Upper lobe of left lung (tissue), 6 donors: ENCODE measurements at places on chromosomes 2 and 18. TPM values are rescaled to one million over a fixed set of nuclear protein-coding genes. Genes with fewer than 3 reads are reported as not detected.

CD226 gene
- 16.1 TPM for total RNA-seq

GRCh38 chr18:28767727-28768211 lies 590.8 kb upstream of the CDH2 start:
- no peak for DNase-seq

TSPYL6 gene
- not detected for total RNA-seq

GRCh38 chr2:88815697-88816096 lies 124.2 kb downstream of the RPIA start:
- DNase-seq: no peak

ELOA2 gene
- not detected for total RNA-seq

- DNase-seq: no peak
These were observed 20.8 kb downstream of the FAM171B start for GRCh38 chr2:186714611-186715010.

- DNase-seq: no peak
These were observed 241.3 kb downstream of the PAX3 start for GRCh38 chr2:222057347-222058073.

DNA sequence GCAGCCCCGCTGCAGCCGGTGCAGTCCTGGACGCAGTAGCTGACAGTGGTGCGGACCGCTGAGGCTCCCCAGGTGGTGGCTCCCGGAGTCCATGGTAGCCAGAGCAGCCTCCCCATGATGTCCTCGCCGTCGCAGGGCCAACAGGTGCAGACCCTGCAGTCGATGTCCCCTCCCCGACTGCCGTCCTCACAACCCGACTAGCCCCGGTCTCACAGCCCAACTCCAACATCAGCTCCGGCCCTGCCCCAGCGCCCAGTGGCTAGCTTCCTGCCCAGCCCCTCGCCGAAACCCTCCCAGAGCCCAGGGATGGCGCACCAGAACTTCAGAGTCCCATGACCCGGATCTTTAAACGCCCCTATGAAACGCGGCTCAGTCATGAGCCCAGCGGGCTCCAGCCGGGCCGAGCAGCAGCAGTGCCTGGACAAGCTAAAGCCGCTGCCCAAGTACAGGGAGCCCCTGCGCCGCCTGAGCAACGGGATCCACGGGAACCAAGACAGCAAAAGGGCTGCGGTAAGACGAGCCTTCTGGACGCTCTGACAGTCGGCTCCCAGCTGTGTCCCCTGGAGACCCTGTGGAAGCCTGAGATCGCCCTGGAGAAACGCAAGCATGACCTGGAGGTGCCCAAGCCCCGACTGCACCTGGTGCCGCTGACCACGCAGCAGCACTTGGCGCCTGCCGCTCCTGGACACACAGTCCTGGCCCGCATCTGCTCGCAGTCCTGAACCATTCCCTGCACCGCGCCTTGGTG lies 53.8 kb upstream of the TUBA3E start:
- peak; percentile 75 for DNase-seq

DNA sequence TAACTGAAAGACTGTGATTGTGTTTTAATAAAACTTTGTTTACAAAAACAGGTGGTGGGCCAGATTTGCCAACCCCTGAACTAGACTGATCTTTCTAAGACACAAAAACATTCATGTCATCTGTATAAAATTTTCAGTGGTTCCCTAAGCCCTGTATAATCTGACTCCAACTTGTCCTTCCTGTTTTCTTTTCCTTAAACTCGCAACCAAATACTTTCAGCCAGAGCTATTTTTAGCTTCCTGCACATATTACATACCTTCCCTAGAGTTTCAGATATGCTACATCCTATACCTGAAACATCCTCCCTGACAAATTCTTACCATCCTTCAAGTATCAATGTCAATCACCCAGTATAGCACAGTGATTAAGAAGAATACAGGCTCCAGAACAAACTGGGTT lies 4.8 kb downstream of the GCFC2 start:
- DNase-seq: no peak

XDH gene
- not detected for total RNA-seq

GRCh38 chr2:164784376-164784775 lies 57.2 kb downstream of the COBLL1 start:
- DNase-seq: no peak

- DNase-seq: no peak
These were observed 156.8 kb downstream of the STK39 start for GRCh38 chr2:168090366-168091135.

GRCh38 chr2:31318361-31319336 lies 84.7 kb downstream of the EHD3 start:
- DNase-seq: peak; percentile 49

- no peak for DNase-seq
These were observed 443.9 kb upstream of the VRK2 start for GRCh38 chr2:57602733-57603132.

DNA sequence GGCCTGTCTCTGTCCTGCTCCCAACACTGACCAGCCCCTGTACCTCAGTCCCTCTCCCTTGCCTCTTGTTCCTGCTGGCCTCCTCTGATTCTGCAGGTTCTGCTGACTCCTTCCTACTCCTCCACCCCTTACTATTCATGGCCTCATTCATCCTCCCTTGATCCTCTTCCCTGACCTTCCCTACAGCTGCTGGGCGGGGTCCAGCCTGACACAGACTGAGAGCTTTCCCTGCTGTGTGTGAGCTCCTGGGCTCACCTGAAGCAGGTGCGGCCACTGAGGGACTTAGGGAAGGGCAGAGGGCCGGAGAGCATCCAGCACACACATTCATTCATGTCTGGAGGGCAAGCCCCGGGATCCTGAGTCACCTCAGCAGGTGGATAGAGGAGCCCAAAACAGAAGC lies 185.6 kb downstream of the CTIF start:
- no peak for DNase-seq

DNA sequence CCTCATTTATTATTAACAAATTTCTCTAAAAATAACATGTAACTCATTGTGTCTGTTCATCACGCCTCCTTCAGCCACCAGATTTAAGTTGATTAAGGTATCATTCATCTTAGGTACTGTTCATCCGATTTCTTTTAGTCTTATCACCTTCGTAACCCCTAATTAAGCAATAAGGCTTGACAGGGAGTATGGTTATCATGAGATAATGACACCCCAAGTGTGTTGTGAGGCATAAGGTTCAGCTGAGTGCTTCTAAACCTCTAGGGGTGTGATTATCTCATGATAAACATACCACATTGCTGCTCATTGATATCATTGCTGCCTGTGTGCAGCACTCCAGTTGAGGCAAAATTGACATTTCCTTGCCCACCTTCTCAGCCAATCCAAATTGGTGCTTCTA lies 158.9 kb upstream of the BOD1L2 start:
- DNase-seq: no peak

UGT1A7 gene
- not detected for total RNA-seq

GRCh38 chr2:190119923-190120590 lies 57.5 kb upstream of the MSTN start:
- peak; percentile 17 for DNase-seq

GRCh38 chr2:24334245-24334633 lies 26.1 kb downstream of the ITSN2 start:
- peak; percentile 56 for DNase-seq

- DNase-seq: no peak
These were observed 177.6 kb downstream of the MTX2 start for GRCh38 chr2:176446718-176447414.

DNA sequence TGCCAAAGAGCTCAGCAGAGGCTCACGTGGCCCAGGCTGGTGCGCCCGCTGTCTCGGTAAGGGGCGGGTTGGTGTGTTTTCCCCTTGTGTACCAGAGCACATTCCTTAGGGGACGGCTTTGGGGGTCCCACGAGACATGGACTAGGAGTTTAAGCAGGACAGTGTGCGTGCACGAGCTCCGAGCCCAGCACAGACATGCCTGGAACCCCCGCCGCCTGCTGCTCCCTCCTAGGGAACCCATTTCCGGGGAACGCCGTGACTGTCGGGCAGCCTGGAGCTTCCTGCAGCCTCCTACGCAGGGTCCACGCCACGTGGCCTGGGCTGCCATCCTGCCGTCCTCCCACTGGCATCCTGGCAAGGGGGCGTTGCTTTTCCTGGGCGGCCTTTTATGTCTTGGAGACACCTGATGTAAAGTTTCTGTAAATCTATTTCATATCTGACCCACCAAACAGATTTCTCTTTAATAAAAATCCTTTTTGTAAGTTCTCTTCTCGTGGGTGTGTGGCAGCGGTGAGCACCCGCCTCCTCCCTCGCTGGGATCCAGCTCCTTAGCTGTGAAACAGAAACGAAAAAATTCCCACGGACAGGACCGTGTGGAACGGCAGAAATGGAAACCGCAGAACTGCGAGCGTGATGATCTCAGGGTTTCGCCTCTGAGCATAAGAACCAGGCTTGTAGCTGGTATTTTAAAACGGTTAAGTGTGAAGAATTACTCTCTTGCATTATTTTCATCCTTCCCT lies 43.5 kb upstream of the KCNG2 start:
- peak; percentile 17 for DNase-seq

DNA sequence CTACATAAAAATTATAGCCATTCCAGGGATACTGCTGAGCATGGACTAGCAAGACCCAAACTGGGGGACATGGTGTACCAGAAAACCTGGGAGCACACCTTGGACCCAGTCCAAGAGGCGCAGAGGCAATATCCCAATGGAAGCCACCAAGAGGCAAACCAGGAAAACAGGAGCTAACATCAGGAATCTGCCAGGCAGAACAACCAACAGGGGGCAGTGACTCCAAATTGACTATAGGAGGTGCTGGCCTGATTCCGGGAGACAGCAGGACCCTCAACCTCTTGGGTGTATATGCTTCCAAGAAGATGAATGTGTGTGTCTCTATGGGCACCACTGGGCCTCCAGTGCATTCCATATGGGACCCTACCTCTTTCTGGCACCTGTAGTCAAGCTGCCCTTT lies 172.7 kb upstream of the ARL4C start:
- no peak for DNase-seq

DNA sequence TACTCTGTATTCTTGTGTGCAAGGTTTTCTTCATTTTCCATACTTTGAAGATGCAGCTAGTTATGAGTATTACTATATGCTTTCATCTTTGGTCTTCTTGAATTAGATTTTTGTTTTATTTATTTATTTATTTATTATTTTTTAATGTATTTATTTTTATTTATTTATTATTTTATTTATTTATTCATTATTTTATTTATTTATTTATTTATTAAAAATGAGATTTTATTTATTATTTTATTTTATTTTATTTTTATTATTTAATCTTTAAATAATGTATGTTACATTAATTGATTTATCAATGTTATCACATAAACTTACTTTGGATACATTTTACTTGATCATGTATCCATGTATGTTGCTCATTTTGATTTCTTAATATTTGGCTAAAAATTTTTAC lies 132.3 kb upstream of the GALNT13 start:
- no peak for DNase-seq

FAM237A gene
- total RNA-seq: not detected

DLGAP1 gene
- 2.1 TPM for total RNA-seq

NRP2 gene
- 78.6 TPM for total RNA-seq

- no peak for DNase-seq
These were observed 3.6 kb downstream of the WDR43 start for GRCh38 chr2:28898048-28898447.

DNA sequence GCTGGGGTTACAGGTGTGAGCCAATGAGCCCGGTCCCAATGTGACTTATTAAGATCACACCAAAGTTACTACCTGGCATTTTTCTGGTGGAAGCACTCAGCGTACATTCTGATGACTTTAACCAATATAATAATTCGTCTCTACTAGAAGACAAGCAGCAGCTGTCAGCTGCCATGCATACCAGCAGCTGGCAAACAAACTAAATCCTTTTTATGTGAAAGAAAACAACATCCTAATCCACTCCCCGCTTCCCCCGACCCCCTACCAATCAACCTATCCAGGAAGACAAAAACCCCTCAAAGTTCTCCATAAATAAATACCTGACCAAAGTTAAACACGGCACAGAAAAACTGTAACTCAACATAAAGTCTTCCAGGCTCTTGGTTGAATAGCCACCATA lies 42.1 kb downstream of the GPR155 start:
- DNase-seq: no peak

- no peak for DNase-seq
These were observed 5.6 kb downstream of the TANK start for GRCh38 chr2:161165811-161166210.

LMAN1 gene
- total RNA-seq: 66.4 TPM

DNA sequence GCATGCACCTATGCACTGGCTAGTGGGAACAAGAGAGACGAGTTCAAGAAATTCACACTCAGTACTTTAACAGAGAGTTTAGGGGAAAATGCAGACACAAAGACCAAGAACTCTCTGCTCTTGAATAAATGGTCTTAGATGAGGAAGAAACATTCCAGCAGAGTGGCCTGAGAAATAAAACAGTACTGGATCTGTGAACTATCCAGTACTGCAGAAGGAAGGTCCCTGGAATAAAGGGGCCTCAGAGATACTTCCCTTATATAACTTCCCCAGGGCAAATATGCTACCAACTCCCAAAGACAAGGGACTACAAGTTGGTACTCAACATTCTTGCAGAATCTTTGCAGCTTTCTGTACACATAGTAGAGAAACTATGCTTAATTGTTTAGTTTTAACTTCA lies 70.9 kb upstream of the ARL5A start:
- DNase-seq: no peak

IL1R2 gene
- total RNA-seq: 73.3 TPM

LIMS3 gene
- total RNA-seq: 2.0 TPM

DNA sequence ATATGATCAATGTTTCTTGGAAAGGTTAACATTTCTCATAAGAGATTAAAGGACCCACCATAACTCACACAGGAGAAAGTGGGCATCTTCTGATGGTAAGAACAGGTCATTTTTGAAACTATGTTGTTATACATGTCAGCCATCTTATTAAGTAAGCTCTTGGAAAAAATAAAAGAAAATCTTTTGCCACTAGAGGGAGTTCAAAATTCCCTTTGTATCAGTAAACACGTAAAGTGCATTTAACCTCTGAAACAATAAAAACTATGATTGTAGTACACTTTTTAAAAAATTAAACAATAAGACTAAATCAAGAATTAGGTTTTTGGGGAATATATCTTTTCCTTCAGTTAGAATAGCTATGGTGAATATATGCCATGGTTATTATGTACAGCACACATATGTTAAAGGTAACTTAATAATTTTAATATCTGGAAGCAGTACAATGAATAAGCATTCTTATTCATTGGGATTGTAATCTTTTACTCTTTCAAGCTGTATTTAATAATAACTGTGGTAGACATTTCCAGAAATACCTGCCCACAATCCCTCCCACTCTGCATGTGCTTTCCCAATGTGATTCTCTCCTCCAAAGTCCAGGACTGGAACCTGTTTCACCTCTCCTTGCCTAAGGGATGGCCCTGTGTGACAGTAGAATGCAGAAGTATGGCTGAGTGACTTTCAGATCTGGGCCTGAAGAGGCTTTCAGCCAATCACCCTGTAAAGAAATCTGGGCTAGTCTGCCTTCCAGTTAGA lies 64.2 kb downstream of the RBMS1 start:
- no peak for DNase-seq

DNA sequence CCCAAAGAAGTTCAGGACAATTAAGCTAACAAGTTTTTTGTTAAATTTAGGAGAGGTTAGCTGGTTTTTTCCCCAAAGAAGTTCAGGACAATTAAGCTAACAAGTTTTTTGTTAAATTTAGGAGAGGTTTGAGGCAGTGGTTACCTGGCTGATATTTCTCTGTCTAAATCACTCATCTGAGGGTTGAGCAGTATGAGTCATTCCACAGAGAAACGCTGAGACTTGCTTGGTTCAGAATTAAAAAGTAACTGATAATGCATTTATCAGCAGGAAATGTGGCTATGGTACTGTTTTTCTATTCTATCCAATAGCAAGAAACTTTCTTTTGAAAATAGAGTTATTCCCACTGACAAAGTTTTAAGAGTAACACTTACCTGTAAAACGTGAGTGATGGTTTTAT lies 22.8 kb upstream of the KIDINS220 start:
- no peak for DNase-seq

PMAIP1 gene
- total RNA-seq: 4.9 TPM

BCL11A gene
- total RNA-seq: 12.7 TPM
